ENCODE measurements at places on chromosomes 7 and 10. TPM values are rescaled to one million over a fixed set of nuclear protein-coding genes. Genes with fewer than 3 reads are reported as not detected.

PAX4 gene
- not detected for total RNA-seq

TSPAN13 gene
- 2.4 TPM for total RNA-seq

INHBA gene
- 38.9 TPM for total RNA-seq

MRC1 gene
- total RNA-seq: under 0.01 TPM

NKX1-2 gene
- not detected for total RNA-seq

DIP2C gene
- total RNA-seq: 8.4 TPM

WASHC2A gene
- total RNA-seq: 50.3 TPM

CYP3A7 gene
- total RNA-seq: 0.14 TPM

GCK gene
- total RNA-seq: 1.0 TPM

PAPSS2 gene
- total RNA-seq: 147 TPM
